ENCODE measurements at places on chromosomes 6 and 20. TPM values are rescaled to one million over a fixed set of nuclear protein-coding genes. Genes with fewer than 3 reads are reported as not detected.

The SLC16A10 gene
- total RNA-seq, result 6.2 TPM

The ZKSCAN4 gene
- 8.1 TPM for total RNA-seq

The MYLK4 gene
- 0.96 TPM for total RNA-seq

The SLC12A5 gene
- total RNA-seq, result 9.6 TPM

The CBLN4 gene
- total RNA-seq, result not detected

The C6orf163 gene
- total RNA-seq, result 4.5 TPM

The ARHGAP40 gene
- not detected for total RNA-seq

The NKAIN2 gene
- total RNA-seq, result 0.36 TPM

The BMP2 gene
- 0.84 TPM for total RNA-seq

The CALHM4 gene
- not detected for total RNA-seq

The DEFB110 gene
- not detected for total RNA-seq

DNA sequence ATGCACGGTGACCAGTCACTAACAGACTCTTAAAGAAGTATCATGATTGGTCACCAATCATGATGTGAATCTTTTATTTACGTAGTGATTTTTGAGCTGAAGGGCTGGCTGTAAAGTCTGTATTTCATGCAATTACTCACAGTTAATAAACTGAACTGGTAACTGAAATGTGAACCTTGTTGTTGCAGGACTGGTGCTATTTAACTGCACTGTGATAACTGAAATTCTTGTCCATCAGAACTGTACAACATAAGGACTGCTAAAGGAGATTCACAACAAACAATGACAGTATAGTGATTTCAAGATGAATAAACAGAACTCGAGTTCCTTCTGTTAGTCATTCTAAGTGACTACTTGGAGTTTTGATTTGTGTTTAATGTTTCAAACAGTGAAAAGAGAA is 316.6 kb downstream of the TPBG start:
- H3K36me3 ChIP-seq, result no peaks in the 10 kb centered on the region
- DNase-seq, result no peak
- no peak overlapping the region for H3K27ac ChIP-seq
- H3K27me3 ChIP-seq, result no peaks in the 10 kb centered on the region
- no peak overlapping the region for H3K4me3 ChIP-seq

DNA sequence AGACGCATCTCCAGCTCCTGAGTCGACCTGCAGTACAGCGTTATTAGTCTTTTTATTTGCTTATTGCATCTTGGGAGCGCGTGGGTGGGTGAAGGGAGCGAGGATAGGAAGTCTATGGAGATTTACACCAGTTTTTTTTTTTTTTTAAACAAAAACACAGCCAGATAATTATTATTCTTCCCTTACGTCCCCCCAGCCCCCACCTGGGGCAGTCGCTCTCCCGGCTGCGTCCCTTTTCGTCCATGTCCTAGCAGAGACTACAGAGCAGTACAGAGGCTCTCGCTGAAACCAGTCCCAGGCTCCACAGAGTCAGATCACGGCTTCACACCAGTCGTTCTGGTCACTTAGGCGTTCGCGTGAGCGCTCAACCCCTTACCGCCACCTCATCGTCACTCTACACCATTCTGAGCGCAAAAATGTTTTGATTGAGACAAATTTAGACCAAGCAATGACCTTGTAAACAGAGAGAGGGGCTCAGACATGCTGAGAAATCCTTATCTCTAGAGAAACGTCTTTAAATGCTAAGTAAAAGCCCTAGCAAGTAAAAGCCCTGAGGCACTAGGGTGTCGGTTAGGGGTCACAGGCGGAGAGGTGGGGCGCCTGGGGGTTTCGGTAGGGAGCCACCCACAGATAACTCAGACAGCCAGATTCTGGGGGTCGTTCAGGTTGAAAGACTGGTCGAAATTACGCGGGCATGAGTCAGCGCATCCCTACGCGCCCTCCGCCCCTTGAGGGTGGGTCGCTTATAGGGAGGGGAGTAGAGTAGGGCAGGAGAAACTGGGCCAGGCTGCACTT is 975 bp upstream of the PPT2 start:
- H3K27me3 ChIP-seq, result no peaks in the 10 kb centered on the region
- peak overlapping the region; percentile 97 for H3K27ac ChIP-seq
- DNase-seq, result peak; percentile 32
- H3K4me1 ChIP-seq, result peaks cover 47% of the 10 kb centered on the region
- peak overlapping the region; percentile 100 for H3K4me3 ChIP-seq

GRCh38 chr6:80357081-80357480 is 250.6 kb downstream of the BCKDHB start:
- H3K27ac ChIP-seq, result no peak overlapping the region
- peaks cover 20% of the 10 kb centered on the region for H3K4me1 ChIP-seq
- H3K4me3 ChIP-seq, result no peak overlapping the region
- H3K36me3 ChIP-seq, result peaks cover 10% of the 10 kb centered on the region
- DNase-seq, result no peak

- peaks cover 39% of the 10 kb centered on the region for H3K4me1 ChIP-seq
- H3K4me3 ChIP-seq, result peak overlapping the region; percentile 89
- H3K27ac ChIP-seq, result no peak overlapping the region
- DNase-seq, result peak; percentile 18
These were observed 1.4 kb downstream of the MDGA1 start for GRCh38 chr6:37696220-37696840.

GRCh38 chr6:42249279-42249678 is 31.6 kb upstream of the MRPS10 start:
- H3K36me3 ChIP-seq, result no peaks in the 10 kb centered on the region
- no peaks in the 10 kb centered on the region for H3K4me1 ChIP-seq
- no peak overlapping the region for H3K27ac ChIP-seq
- no peak overlapping the region for H3K4me3 ChIP-seq

- peaks cover 49% of the 10 kb centered on the region for H3K4me1 ChIP-seq
- peak overlapping the region; percentile 87 for H3K27ac ChIP-seq
- H3K27me3 ChIP-seq, result no peaks in the 10 kb centered on the region
- no peak for DNase-seq
These were observed 120.5 kb downstream of the MAP3K7 start for GRCh38 chr6:90466154-90466940.

DNA sequence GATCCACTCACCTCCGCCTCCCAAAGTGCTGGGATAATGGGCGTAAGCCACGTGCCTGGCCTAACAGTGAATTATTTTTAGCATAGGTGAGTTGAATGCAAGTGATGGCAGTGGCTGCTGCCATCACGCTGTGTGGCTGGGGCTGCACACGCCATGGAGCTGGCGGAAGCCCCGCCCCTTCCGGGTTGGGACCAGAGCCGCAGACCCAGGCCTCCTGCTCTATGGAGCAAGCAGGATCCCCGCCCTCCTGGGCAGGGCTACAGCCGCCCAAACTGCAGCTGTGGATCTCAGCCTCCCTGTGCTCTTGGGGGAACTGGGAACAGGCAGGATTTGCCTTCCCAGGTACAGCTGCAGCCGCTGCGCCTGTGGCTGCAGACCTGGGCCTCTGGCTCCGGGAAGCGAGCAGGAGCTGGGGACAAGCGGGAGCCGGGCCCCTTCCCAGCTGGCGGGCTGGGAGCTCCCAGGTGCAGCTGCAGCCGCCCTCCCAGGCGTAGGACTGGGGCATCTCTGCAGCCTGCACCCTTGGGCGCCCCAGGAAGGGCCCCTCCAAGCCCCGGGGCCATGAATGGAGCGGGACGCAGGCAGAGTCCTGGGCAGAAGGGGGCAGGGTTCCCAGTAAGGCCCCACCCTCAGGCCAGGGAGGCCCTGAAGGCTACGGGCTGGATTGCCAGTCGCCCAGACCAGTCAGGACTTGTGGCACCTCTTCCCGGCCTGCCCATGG is 30.9 kb upstream of the SLA2 start:
- no peaks in the 10 kb centered on the region for H3K27me3 ChIP-seq
- peak overlapping the region; percentile 91 for H3K4me3 ChIP-seq
- peak; percentile 79 for DNase-seq
- peak overlapping the region; percentile 90 for H3K27ac ChIP-seq
- H3K4me1 ChIP-seq, result peaks cover 10% of the 10 kb centered on the region

- no peaks in the 10 kb centered on the region for H3K27me3 ChIP-seq
- no peak for DNase-seq
- peaks cover 9% of the 10 kb centered on the region for H3K4me1 ChIP-seq
- H3K27ac ChIP-seq, result no peak overlapping the region
These were observed 18.9 kb downstream of the TREML1 start for GRCh38 chr6:41135062-41135832.

- no peak overlapping the region for H3K4me3 ChIP-seq
- H3K4me1 ChIP-seq, result no peaks in the 10 kb centered on the region
- peaks cover 6% of the 10 kb centered on the region for H3K27me3 ChIP-seq
These were observed 76.5 kb upstream of the RGS17 start for GRCh38 chr6:153207617-153208016.

DNA sequence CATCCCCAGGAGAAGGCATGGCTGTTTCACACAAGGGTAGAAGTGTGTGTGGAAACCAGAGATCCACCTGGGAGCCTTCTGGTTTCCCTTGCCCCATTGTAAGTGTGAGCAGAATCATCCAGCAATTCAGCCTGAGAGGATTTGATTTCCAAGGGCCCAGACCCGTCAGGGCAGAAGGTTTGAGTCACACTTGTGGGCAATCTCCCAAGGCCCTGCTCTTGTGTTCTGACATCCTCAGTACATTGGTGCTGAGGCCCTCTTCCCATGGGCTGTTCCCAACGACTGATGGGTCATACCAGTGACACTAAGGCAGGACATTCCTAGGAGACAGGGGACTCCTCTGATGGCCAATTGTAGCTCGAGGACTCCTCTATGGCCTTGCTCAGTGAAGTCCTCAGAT is 58.2 kb upstream of the POLR1H start:
- no peak overlapping the region for H3K4me3 ChIP-seq
- DNase-seq, result no peak
- no peak overlapping the region for H3K27ac ChIP-seq
- H3K4me1 ChIP-seq, result peaks cover 5% of the 10 kb centered on the region
- H3K36me3 ChIP-seq, result peaks cover 3% of the 10 kb centered on the region

- H3K36me3 ChIP-seq, result no peaks in the 10 kb centered on the region
- no peak overlapping the region for H3K4me3 ChIP-seq
- no peak for DNase-seq
These were observed 380.0 kb upstream of the GJE1 start for GRCh38 chr6:141752677-141753076.

DNA sequence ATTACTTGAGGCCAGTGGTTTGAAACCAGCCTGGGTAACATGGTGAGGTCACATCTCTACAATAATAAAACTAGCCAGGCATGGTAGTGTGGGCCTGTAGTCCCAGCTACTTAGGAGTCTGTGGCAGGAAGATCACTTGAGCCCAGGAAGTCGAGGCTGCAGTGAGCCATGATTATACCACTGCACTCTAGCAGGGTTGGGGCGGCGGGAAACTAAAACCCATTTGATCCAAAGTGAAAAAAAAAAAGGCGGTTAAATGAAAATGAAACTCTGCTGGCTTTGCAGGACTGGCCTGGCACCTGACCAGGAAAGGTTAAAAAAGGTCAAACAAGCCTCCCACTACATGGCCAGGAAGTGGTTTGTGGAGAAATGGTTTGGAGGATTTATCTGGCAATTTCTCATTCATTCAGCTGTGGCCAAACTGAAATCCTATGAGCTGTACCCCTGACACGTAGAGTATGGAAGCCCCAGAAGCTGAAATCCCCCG is 36.6 kb downstream of the MTRES1 start:
- peaks cover 7% of the 10 kb centered on the region for H3K36me3 ChIP-seq
- no peak overlapping the region for H3K4me3 ChIP-seq
- H3K27me3 ChIP-seq, result peaks cover 3% of the 10 kb centered on the region
- no peak for DNase-seq
- H3K27ac ChIP-seq, result no peak overlapping the region

DNA sequence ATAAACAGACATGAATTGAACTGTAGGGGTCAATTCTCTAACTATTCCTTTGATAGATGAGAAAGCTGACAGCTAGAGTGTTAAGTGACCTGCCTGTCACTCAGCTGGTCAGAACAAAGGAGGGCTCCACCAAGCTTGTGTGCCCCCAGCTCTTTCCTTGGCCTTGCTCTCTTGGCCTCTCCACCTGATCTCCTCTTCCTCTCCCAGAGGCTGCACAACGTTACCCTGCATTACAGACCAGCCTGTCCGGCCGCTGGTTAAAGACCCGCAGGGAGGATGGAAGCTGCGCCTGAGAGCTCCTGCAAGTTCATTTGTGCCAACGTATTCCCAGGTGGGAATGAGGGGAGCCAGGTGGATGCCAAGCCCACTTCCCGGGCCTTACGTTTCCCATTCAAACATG is 22.5 kb downstream of the AGPAT4 start:
- no peaks in the 10 kb centered on the region for H3K27me3 ChIP-seq
- peak overlapping the region; percentile 85 for H3K27ac ChIP-seq
- no peak for DNase-seq
- peaks cover 30% of the 10 kb centered on the region for H3K4me1 ChIP-seq
- peaks cover 26% of the 10 kb centered on the region for H3K36me3 ChIP-seq
- peak overlapping the region; percentile 5 for H3K4me3 ChIP-seq

DNA sequence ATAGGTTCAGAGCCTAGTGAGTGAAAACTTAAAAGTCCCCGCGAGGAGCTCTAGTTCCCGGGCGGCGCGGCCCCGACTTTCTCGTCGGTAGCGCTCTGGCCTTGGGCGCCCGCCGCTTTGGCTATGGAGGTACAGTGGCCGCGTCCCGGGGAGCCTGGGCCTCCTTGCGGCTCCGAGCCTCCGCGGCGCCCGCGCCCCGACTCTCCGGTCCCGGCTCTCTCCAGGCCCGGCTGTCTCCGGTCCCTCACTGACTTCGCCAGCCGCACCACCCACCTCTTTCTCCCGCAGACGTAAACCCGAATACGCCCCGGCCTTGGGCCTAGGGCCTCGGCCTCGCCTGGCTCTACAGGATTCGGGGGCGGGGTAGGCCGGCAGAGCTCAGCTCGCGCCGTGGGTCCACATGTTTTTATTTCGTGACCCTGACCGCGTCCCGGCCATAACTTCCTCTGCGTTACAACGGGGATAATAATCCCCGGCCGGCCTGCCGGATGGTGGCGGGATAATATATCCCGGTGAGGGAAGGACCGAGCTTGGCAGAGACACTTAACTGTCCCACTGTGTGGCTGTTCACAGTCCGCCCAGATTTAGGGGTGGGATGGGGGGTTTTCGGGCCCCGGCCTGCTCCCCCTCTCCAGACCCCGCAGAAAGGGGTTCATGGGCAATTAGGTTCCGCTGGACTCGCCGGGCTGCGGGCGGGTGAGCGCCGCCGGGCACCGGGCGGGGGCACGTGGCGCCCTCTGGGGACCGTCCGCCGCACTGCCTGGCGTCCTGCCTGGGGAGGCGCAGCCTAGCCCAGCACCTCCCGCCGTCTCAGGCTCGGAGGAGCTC is 10.0 kb upstream of the TBX18 start:
- peaks cover 6% of the 10 kb centered on the region for H3K4me1 ChIP-seq
- peak overlapping the region; percentile 78 for H3K4me3 ChIP-seq
- no peak overlapping the region for H3K27ac ChIP-seq
- H3K27me3 ChIP-seq, result peaks cover 98% of the 10 kb centered on the region
- peak; percentile 43 for DNase-seq

- H3K27ac ChIP-seq, result no peak overlapping the region
- no peak overlapping the region for H3K4me3 ChIP-seq
- no peaks in the 10 kb centered on the region for H3K36me3 ChIP-seq
- DNase-seq, result no peak
These were observed 204.8 kb upstream of the NOX3 start for GRCh38 chr6:155660251-155660977.

DNA sequence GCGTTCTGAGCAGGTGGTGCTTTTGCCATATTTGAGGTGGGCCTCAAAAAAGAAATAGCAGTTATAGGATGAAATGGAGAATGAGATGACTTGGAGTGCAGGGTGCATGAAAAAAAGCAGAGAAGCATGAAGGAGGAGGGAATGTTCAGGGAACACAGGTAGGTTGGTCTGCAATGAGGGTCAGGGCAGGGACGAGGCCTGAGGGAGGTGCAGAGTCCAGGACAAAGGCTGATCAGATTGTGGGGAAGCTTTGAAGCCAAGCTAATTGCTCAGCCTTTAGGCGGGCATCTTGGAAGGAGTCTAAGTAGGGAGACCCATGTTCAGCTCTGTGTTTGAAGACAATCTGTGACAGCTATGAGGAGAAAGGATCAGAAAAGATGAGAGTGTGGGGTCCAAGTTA is 12.0 kb downstream of the TRAM2 start:
- no peaks in the 10 kb centered on the region for H3K27me3 ChIP-seq
- peaks cover 36% of the 10 kb centered on the region for H3K4me1 ChIP-seq
- H3K4me3 ChIP-seq, result no peak overlapping the region
- DNase-seq, result no peak
- H3K27ac ChIP-seq, result peak overlapping the region; percentile 12
